ENCODE measurements at places on chromosomes 1 and 21. TPM values are rescaled to one million over a fixed set of nuclear protein-coding genes. Genes with fewer than 3 reads are reported as not detected.

DNA sequence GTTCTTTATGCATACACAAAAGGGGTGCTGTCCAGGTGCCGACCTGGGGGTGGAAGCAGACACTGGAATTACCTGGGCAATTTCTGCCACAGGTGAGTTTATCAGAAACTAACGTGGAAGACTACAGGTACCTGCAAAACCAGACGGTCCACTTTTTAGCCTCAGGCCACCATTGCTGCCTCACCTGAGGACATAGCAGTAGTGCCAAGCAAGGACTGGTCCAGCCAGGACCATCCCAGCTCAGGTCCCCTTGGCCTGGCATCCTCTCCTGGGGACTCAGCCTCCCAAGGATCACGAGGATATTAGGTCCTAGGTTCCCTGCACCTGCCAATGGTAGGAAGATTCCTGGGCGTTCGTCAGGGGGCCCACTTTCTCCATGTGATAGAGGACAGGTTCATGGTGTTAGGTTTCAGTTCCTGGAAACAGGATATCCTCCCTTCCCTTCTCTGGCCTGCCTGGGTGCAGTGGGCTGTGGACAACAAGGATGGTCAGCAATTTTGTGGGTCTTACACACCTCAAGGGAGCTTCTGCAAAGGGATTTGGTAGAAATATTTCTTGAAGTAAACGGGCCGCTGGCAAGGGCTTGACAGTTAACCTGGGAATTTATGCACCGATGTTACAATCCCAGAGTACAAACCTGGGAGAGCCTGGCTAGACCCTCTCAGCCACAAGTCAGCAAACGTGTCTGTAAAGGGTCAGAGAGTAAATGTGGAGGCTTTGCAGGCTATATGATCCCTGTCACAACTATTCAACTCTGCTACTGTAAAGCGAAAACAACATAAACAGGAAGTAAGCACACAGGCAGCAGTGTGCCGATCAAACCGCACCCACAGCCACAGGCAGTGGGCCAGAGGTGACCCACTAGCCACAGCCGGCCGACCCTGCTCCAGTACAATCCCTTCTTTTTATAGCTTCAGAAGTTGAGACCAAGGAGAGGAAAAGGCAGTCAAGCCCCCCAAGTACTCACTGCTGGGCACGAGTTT lies 71.4 kb upstream of the RAB4A start:
- H3K27ac ChIP-seq, result no peak overlapping the region
- H3K36me3 ChIP-seq, result no peaks in the 10 kb centered on the region
- no peak overlapping the region for H3K4me3 ChIP-seq
- peaks cover 12% of the 10 kb centered on the region for H3K27me3 ChIP-seq
- no peaks in the 10 kb centered on the region for H3K4me1 ChIP-seq

Gene PCNX2
- 24.5 TPM for total RNA-seq

GRCh38 chr1:67571406-67571805 lies 113.6 kb upstream of the GADD45A start:
- no peaks in the 10 kb centered on the region for H3K36me3 ChIP-seq
- H3K27ac ChIP-seq, result peak overlapping the region; percentile 89
- H3K27me3 ChIP-seq, result no peaks in the 10 kb centered on the region
- no peak for DNase-seq
- H3K4me3 ChIP-seq, result no peak overlapping the region

Gene MXRA8
- 139 TPM for total RNA-seq

GRCh38 chr1:25083481-25084345 lies 148.6 kb downstream of the SYF2 start:
- no peaks in the 10 kb centered on the region for H3K4me1 ChIP-seq
- H3K4me3 ChIP-seq, result no peak overlapping the region
- no peak for DNase-seq
